ENCODE measurements at places on chromosomes 7 and 10. TPM values are rescaled to one million over a fixed set of nuclear protein-coding genes. Genes with fewer than 3 reads are reported as not detected.

Gene SPDYE5
- not detected for total RNA-seq

Gene AGR2
- total RNA-seq: 279 TPM

Gene LRRC18
- not detected for total RNA-seq

Gene WNT8B
- total RNA-seq: not detected

Gene ELN
- total RNA-seq: not detected

Gene CRHR2
- not detected for total RNA-seq

Gene SCIN
- total RNA-seq: 5.3 TPM

Gene TLX1
- total RNA-seq: under 0.01 TPM

Gene ZNF804B
- total RNA-seq: not detected

Gene OR6B1
- total RNA-seq: not detected

Gene STAG3
- total RNA-seq: 1.3 TPM

Gene GPR15LG
- 3.4 TPM for total RNA-seq

Gene ADAM8
- total RNA-seq: 17.5 TPM

Gene ECHDC3
- total RNA-seq: 12.5 TPM
